Effector CD8-positive, alpha-beta T cell (primary cell): ENCODE measurements at places on chromosomes 4 and X.
A peak's percentile ranks its signal among the peaks of the same experiment; 100 is the strongest.

- DNase-seq = no peak
Measured at GRCh38 chr4:128241425-128241913, 46.1 kb downstream of the PGRMC2 start.

- DNase-seq = no peak
Measured at GRCh38 chr4:94527556-94528233, 76.0 kb downstream of the PDLIM5 start.

- DNase-seq = no peak
Measured at GRCh38 chrX:20712811-20713210, 446.1 kb upstream of the RPS6KA3 start.

GRCh38 chr4:52192721-52193135, 141.6 kb downstream of the SPATA18 start:
- DNase-seq = no peak

DNA sequence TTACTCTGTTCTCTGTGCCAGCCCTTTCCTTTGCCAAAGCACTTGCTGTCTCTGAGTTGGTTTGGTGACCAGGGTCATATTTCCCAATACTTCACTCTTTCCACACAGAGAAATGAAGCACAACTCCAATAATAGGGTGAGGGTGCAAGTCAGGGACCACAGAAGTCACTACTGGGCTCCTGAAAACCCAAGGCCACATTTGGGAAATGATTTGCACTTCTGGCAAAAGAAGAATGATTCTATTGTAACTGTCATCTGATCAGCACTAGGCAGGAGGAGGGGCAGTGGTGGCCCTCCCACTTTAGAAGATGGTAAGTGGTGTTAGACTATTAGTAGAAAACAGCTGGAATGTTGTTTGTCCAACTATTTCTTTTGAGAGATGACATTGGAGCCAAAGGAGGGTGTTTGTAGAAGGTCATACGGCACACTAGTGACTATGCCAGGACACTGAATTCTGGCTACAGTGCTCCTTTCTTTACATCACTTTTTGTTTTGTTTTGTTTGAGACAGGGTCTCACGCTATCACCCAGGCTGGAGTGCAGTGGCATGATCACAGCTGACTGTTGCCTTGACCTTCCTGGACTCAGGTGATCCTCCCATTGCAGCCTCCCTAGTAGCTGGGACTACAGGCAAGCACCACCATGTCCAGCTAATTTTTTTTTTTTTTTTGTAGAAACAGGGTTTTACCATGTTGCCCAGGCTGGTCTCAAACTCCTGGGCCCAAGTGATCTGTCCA, 10.8 kb upstream of the HADH start:
- DNase-seq = no peak

GRCh38 chr4:9924750-9925149, 96.5 kb downstream of the SLC2A9 start:
- DNase-seq = no peak

- peak; percentile 8 for DNase-seq
Measured at GRCh38 chrX:45851434-45851991, 650.8 kb upstream of the DIPK2B start.

DNA sequence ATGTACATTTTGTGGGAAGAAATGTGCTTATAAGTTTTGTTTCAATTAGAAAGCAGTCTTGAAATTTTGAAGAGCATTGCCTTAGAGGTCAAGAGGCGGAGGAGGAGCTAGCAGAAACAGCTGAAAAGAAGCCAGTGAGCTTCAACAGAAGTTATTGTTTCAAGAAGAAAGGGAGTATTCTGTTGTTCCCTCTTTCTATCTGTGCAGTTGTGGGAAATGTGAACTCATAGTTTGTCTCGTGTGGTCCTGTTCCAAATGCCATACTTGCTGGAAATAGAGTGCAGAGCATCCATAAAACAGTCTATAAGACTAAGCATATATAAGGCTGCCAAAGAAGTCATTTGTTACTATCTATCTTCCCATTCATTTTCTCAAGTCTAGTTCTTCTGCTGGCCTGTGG, 1015.7 kb downstream of the DMD start:
- no peak for DNase-seq

- DNase-seq = no peak
Measured at GRCh38 chr4:124484008-124484407, 228.5 kb downstream of the ANKRD50 start.

DNA sequence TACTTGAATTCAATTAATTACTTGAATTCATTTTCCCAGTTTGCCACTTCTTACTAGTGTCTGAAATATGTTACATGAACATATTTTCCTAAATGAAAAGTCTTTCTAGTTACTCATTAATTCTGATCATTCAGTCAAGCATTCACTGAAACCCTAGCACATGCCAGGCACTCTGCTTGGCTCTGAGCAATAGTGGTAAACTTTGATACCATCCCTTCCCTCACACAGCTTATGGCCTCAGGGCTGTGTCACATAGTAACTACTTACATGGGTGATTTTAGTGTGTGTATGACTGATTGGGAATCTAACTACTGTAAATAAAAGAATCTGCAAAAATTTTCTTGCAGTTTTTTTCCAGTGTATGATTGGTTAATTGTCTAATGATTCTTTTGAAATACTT, 32.7 kb downstream of the METAP1 start:
- no peak for DNase-seq

- DNase-seq = no peak
Measured at GRCh38 chr4:71602289-71602900, 181.5 kb downstream of the GC start.

DNA sequence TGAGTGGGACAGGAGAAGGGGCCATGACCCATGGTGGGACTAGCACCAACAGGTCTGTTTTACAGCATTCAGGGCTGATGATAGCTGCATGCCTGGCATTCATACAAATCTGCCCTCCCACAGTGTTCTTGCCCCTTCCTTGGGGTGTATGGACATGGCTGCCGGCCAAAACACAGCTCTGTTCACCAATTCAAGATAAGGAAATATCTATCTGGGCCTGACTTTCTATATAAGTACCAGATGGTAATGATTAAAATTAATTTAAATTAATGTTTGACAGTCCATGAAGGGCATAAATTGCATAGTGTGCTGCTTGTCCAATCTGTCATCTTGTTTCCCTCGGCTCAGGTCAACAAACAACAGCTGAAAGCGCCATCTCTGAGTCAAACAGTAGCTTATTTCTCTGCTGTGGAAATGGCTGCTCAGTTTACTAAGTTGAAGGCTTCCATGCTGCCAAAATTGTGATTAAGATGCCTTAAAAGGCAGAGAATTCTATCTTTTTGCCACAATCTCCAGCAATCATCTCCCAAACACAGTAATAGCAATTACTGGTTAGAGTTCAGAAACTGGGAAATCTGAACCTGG, 67.0 kb upstream of the TSPAN7 start:
- DNase-seq = no peak

- no peak for DNase-seq
Measured at GRCh38 chr4:95549246-95550114, 707 bp upstream of the UNC5C start.

GRCh38 chrX:5236749-5237148, 991.9 kb downstream of the NLGN4X start:
- DNase-seq = no peak

- no peak for DNase-seq
Measured at GRCh38 chr4:78267790-78268189, 210.7 kb downstream of the FRAS1 start.

DNA sequence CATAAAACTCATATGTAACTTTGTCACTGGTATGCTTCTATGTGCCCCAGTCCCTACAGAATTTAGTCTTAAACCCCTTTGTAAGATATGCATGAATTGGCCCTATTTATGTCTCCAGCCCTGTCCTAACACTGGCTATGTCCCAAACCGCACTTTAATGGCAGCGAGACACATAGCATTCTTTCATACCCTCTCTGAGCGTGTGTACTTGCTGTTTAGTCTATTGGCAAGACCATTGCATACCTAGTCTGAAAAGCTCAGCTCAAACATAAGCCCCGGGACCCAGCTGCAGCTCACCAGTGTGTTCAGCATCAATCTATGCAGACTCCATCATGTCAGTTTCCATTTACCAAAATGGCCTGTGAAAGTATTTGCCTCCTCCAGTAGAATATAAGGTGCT, 1018.4 kb upstream of the TENM3 start:
- DNase-seq = no peak

DNA sequence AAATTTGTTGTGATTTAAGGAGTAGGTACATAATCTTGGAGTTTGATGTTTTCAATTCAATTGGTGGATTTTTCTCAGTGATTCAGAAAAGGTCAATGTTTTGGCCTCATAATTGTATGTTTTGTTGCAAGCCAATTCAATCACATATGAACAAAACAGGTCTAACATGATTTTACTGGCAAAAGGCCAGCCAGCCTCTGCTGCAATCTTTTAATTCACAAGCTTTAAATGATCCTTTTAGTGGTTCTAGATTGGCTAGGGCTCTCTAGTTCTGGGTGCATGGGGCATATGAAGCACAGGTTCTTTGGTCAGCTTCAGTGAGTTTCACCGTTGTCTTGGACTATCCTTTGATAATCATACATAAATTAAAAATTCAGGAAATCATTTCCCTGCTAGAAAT, 19.2 kb upstream of the SLC6A14 start:
- no peak for DNase-seq

DNA sequence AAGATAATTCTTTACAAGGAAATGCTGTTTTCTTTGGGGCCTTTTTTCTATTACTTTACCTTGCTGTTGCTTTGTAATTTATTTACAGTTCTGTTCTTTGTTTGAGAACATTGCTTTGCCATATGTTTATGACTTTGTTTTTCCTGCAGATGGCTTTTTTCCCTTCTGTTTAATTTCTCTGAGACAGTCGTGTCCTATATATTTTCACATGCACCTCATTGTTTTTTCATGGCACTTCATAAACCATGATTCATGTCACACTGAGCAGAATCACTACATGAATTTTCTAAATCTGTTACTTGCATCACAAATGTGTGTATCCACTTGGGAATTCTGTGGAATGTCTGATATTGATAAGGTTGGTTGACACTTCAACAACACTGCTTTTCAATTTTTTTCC, 33.0 kb upstream of the PNPLA4 start:
- no peak for DNase-seq

- no peak for DNase-seq
Measured at GRCh38 chr4:116150152-116150551, 935.2 kb downstream of the TRAM1L1 start.

- no peak for DNase-seq
Measured at GRCh38 chrX:125439194-125439849, 119.7 kb downstream of the TEX13C start.

- DNase-seq = no peak
Measured at GRCh38 chr4:133152831-133153481, 3.9 kb downstream of the PCDH10 start.

DNA sequence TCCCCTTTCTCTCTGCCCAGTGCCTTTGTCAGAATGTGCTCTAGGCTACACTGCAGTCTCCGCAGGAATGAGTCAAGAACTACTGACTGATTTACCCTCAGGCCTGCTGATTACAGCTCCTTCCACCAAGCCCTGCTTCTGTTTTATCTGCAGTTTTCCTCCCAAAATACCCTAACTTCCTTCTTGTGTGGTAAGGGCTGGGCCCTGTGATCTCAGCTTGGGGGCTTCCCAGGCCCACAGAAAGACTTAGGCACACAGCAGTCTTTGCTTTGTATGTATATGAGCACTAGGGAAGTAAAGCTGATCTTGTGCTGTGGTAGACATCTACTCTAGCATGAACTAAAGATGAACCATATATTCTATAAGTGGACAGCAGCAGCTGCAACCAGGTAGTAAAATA, 18.8 kb downstream of the PAK3 start:
- no peak for DNase-seq

DNA sequence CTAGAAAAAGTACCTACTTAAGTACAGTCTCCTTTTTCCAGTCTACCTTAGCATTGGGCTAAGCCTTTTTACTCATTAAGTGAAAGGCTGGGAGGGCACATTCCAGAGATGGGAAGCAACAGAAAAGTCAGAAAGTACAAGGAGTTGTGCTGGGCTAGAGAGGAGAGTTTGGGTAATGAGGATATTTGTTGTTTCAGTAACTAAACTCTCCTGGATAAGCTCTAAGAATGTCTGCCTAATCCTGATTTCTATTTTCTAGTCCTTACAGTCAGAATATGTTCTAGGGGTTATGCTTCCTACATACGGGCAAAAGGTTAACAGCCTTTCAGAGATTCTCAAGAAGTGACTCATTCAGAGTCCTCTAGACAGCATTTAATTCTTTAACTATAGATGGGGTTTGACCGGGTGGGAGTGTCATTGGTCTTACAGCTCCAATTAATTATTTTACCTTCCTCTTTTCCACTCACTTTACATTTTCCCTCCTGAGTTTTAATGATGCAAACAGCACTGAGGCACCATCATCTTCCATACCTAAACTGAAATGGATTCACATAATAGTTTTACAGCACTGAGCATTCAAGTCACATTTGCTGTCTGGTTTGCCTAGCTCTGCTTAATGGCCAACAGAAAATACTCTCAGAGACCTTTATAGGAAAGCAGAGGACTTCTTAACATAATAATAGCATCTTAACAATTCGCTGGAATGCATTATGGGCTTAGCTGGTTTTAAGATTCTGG, 42.9 kb downstream of the USP26 start:
- no peak for DNase-seq

- DNase-seq = peak; percentile 0
Measured at GRCh38 chrX:15761564-15762191, 23.6 kb downstream of the CA5B start.

- DNase-seq = no peak
Measured at GRCh38 chrX:110108381-110108821, 105.5 kb downstream of the TMEM164 start.

- DNase-seq = no peak
Measured at GRCh38 chr4:21470535-21470934, 478.0 kb downstream of the KCNIP4 start.

DNA sequence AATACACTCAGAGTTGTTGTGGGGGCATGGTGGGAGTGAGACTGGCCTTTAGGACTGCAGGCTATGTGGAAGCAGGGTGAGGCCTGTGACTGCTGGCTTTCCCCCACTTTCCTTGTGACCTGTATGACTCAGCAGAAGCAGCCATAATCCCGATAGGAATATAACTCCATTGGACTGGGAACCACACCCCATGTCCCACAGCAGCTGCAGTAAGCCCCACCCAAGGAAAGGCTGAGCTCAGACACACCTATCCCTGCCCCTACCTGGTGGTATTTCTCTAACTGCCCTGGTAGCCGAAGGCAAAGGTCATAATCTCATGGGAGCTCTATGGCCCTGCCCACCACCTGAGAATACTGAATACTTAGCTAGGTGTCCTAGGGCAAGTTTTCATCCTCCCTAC, 169.3 kb downstream of the GC start:
- no peak for DNase-seq
